ENCODE measurements at places on chromosomes 13 and 19.

GRCh38 chr19:752652-753517, 2.0 kb downstream of the MISP start:
- no peak for DNase-seq

GRCh38 chr13:106213028-106213757, 322.3 kb downstream of the EFNB2 start:
- DNase-seq: no peak

DNA sequence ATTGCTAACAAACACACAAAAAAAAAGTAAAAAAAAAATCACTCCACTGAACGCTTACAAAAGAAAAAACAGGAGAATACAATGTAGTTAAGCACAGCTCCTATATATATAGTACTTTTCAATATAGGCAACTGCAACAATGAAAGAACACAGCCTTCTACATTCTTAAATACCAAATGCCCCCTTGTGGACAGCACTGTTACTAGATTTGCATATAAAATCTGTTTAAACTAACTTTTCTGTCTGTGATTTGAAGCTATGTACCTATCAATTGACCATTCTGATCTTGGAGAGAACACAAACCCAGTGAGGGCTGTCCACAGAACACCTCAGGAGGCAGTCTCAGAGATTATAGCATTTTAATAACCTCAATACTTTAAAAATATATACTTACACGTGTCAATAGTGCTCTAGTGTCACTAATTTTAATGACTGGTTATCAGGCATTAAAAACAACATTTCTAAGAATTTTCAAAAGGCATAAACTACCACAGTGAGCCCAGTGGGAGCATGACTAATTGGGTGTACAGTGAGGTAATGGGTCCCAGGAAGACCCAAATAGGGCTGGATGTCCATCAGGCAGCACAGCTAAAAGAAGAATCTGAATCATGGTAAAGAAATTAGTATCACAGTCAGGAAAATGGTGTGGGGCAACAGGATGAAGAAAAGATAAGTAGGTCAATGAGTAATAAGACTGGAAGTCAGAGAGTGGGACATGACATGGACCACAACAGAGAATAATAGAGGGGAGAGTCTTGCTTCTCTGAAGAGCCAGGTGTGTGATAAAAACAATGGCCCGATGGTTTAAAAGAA, 22.2 kb downstream of the CCDC169 start:
- no peak for DNase-seq

DNA sequence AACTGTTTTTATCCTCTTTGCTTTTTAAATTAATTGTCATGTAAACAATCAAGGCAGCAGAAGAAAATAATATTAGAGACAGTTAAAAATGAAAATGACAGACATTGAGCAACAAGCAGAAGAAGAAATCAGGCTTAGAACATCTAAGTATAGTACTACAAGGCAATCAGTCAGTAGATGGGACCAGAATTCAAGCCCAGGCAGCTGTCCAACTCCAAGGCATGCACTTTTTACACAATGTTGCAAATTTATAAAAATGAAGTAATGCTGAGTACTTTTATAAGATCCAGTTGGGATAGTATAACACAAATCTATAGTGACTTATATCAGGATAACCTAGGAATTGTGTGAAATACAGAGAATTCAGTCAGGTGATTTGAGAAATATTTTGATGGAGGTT, 2815.8 kb downstream of the PCDH9 start:
- no peak for DNase-seq

DNA sequence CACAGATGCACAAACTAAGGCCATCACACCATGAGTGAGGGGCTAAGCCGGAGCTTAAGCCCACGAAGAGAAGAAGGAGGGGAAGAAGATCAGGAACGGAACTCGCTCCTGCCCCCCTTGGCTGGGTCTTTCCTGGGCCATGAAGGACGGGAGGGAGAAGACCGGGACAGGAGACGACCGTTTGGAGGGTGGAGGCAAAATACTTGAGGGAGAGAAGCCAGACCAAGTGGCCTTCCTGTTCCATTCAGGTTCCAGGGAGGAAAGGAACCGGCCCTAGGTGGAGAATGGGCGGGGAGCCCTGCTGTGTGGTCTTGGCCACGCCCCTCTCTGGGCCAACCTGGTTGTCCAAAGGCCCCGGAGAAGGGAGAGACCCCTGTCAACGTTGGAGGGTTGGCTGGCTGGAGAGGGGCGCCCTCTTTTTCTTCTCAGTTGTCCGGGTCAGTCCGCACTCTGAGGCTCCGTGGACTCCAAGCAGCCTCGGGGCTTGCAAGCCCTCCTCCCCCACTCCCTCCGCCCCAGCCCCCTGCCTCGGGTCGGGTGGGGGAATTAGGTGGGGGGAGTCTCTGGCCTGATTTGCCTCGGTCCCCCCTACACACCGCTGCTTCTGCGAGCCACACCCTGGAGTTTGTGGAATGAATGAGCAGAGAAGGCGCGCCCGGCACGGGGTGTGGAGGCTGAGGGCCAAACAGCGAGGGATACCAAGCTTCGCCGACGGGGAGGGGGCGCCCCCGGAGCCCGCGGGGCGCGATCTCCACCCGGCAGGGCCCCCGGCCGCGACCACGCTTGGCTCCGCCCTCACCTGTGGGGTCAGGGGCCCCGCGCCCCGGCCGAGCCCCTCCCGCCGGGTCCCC, 757 bp downstream of the FBN3 start:
- DNase-seq: no peak

Data from stimulated activated CD8-positive, alpha-beta memory T cell treated with anti-CD3 and anti-CD28 coated beads, Interleukin-7, amount 100 ng/mL, for 1 hour (primary cell).